Nucleus accumbens (tissue), 56 donors: ENCODE measurements at places on chromosomes 4 and X.

GRCh38 chr4:105951198-105951597 is 55.9 kb downstream of the NPNT start:
- DNase-seq = no peak

- no peak for DNase-seq
Measured at GRCh38 chr4:77433418-77433733, 172.2 kb upstream of the CXCL13 start.

- no peak for DNase-seq
Measured at GRCh38 chr4:147361726-147362125, 119.2 kb upstream of the EDNRA start.

DNA sequence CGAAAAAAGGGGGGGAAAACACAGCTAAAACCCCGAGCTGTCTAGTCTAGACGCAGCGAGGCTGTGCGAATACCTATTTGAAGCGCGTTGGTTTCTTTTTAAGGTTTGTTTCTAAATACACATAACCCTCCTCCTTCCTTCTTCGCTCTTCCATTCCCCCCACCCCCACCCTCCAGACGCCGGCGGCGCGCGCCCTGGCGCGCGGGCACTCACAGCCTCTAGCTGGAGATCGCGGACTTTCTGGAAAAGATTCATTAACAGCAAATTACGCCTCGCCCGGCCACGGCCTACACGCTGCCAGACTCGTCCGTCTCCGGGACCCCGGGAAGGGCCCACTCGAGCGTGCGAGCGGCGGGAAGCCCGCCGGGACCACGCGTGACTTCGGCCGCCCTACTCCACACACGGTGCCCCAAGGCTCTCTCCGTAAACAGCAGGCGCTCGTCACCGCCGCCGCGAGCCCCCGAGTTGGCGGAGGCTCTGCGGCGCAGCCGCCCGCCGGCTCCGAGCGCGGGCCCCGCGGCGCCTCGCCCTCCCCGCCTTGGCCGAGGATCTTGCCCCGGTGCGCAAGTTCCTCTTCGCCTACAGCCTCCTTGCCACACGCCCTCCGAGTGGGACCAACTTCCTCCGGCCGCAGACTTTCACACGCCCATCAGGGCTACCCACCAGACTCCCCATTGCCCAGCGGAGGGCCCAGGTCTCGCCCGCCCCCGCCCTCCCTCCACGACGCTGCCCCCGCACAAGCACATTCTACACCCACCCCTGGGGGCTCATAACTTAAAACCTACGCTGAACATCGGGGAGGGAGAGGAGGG is 2.0 kb downstream of the BCOR start:
- peak; percentile 29 for DNase-seq

GRCh38 chr4:127580891-127581290 is 51.9 kb upstream of the INTU start:
- DNase-seq = no peak

DNA sequence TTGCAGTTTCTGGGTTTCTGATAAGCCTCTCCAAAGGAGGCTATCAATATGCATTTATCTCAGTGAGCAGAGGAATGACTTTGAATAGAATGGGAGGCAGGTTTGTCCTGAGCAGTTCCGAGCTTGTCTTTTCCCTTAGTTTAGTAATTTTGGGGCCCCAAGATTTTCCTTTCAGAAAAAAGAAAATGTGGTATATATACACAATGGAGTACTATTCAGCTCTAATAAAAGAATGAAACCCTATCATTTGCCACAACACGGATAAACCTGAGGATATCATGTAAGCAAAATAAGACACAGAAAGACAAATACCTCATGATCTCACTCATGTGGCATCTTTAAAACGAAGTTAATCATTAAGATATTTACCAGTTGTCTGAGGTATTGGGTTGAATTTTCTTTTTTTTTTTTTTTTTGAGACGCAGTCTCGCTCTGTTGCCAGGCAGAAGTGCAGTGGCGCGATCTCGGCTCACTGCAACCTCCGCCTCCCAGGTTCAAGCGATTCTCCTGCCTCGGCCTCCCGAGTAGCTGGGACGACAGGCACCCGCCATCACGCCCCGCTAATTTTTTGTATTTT is 540 bp downstream of the ZNF721 start:
- DNase-seq = no peak

GRCh38 chrX:111447298-111447697 is 35.3 kb upstream of the DCX start:
- DNase-seq = peak; percentile 0

DNA sequence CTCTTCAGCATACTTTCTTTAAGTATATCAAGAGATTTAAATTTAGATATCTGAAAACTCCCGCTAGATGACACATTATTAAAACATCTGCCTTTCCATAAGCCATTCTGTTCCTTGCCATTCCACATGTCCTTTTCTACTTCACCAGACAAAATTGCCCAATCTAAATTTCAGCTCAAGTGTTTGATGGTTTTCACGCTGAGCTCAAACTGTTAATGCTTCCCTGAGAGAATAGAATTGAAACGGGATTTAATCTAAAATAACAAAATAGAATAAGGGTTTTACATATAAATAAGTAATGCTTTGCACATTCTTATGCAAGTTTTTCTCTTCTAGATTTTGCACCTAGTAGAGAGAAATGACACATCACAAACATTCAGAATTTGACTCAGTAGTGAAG is 764.5 kb upstream of the TENM3 start:
- no peak for DNase-seq

GRCh38 chrX:53153581-53153980 is 59.6 kb downstream of the KANTR start:
- no peak for DNase-seq
